AG10803 (cell line): ENCODE measurements at places on chromosomes 4 and X.
A peak's percentile ranks its signal among the peaks of the same experiment; 100 is the strongest.

- DNase-seq = no peak
These were observed 102.0 kb upstream of the ARHGAP24 start for GRCh38 chr4:85372966-85373365.

DNA sequence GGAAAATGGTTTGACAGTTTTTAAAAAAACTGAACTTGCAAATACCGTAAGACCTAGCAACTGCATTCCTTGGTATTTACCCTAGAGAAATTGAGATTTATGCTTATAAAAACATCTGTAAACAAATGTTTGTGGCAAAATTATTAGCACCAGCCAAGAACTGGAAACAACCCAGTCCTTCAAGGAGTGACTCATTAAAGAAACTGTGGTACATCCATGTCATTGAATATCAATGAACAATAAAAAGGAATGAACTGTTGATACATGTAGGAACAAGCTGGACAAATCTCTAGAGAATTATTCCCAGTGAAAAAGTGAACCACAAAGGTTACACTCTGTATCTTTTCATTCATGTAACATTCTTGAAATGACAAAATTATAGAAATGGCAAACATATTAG is 240.2 kb upstream of the ADAMTS3 start:
- DNase-seq = peak; percentile 23

DNA sequence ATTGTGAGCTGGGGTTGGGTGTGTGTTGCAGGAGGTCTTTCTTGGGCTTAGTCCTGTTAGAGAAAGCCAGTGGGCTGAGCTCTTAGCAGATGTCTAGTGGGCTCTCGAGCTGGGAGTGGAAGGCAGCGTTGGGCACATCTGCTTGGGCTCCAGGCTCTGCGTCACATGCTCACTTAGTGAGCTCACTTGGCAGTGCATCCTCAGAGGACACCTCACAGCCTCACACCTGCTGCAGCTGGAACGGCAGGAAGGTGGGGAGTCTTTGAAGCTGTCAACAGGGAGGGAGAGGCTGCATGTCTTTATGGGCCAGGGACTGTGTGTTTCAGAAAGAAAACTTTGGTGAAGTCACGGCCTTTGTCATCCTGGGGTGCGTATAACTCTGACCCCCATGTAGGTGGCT is 82.2 kb downstream of the PSAPL1 start:
- no peak for DNase-seq

DNA sequence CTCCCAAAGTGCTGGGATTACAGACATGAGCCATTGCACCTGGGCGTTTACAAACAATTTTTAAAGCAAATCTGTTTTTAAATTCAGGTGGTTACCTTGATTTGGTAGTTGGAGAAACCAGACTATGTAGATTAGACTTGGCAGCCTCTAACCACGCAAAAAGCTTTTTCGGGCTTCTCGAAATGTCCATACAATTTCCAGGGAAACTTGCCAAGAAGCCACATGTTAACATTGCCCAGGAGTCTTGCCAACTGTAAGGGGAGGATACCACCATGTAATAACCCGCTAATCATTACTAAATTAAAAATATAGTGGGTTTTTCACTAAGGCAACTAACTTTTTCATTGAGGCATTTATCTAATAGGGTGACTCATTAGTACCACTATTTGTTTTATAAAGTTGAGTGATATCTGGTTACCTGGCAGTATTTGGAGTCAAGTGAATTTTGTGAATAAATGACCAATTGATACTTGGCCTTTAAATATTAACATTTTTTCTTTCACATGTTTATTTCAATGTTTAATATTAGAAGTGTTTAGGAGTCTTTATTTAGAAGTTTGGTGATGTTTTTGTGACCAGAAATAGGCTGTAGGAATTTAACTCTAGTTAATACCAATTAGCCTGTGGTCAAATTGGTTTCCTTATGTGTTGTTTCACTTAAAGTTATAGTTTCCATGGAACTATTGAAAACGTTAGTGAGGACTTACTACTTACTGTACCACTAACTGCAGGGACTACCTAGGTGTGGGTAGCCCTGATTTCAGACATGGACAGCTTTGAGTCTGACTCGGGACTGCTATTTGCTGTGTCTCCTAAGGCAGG is 61.3 kb downstream of the CLDN34 start:
- DNase-seq = no peak

- no peak for DNase-seq
These were observed 276.7 kb upstream of the PPARGC1A start for GRCh38 chr4:24166501-24166900.

DNA sequence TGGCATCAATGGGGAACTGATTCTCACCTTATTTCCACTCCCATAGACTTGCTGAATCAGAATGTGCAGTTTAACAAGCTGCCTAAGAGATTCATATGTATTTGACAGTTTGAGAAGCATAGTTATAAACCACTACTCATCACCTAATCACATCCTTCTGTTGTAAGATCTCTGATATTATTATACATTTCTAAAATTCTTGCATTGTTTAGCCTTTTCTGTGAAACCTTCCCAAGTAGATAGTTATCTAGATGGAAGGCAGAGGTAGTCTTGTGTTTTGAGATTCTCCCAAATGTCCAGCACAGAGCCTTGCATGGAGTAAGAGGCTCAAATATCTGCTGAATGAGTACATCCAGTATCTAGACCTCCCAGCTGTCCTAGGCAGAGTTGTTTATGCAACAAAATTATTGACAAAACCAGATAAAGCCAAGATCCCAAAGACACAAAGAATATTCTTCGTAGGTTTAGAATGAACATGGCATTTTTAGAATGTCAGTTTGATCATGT is 227.3 kb downstream of the KDR start:
- peak; percentile 48 for DNase-seq

DNA sequence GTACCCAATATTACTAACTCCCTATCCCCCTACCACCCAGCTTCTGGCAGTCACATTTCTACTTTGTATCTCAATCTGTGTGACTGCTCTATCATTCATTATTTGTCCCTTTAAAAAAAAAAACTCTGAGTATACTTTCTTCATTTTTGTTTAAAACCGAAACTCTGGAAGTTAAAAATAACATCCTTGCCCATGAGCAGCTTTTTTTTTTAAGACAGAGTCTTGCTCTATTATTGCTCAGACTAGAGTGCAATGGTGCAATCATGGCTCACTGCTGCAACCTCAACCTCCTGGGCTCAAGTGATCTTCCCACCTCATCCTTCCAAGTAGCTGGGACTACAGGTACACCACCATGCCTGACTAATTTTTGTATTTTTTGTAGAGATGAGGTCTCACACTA is 15.8 kb downstream of the UBE2K start:
- DNase-seq = peak; percentile 73

DNA sequence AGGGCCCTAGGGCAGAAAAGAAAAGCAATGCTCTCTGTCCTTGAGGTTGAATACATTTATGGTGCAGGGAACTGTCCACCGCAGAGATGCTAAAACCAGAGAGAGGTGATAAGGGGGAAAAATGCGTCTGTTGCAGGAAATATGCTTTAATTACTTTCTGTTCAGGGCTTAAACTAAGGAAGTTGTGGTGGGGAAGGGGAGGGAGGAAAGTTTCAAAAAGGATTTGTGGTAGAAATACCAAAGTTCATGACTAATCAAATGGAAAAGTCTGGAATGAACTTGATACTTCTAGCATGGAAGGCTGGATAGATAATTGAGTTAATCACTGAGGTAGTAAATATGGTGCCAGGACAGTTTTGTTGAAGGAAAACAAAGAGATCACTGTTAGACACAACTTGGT is 99.0 kb downstream of the ASB9 start:
- DNase-seq = no peak

DNA sequence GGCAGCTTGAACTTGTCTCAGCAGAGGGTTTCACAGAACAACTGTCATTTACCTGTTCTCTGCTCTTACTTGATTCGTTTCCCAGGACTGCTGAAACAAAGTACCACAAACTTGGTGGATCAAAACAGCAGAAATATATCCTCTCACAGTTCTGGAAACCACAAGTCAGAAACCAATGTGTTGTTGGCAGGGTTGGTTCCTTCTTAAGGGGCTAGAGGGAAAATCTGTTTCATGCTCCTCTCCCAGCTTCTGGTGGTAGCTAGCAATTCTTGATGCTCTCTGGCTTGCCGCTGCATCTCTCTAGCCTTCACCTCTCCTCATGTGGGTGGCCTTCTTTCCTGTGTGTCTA is 4.7 kb downstream of the TLR8 start:
- DNase-seq = no peak

- DNase-seq = no peak
These were observed 31.2 kb downstream of the ATXN3L start for GRCh38 chrX:13288671-13289070.

- no peak for DNase-seq
These were observed 51.1 kb downstream of the DMD start for GRCh38 chrX:33160273-33160672.

DNA sequence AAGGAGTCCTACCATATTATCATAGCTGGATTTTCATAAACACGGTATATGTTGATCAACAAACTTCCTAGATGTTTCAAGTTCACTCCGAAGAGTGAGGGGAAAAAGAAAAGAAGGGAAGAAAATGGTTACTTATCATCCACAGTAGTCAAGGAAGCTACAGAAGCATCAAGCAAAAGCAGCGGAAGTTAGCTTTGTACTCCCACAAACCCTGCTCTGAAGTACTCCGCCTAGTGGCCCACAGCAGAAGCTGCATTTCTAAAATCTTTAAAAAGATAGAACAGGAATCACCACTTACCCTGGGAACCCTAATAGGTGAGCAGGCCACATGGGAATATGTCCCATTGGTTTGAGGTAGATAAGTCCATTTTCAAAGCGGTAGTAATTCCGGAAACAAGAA is 28.5 kb upstream of the FRG1 start:
- no peak for DNase-seq

DNA sequence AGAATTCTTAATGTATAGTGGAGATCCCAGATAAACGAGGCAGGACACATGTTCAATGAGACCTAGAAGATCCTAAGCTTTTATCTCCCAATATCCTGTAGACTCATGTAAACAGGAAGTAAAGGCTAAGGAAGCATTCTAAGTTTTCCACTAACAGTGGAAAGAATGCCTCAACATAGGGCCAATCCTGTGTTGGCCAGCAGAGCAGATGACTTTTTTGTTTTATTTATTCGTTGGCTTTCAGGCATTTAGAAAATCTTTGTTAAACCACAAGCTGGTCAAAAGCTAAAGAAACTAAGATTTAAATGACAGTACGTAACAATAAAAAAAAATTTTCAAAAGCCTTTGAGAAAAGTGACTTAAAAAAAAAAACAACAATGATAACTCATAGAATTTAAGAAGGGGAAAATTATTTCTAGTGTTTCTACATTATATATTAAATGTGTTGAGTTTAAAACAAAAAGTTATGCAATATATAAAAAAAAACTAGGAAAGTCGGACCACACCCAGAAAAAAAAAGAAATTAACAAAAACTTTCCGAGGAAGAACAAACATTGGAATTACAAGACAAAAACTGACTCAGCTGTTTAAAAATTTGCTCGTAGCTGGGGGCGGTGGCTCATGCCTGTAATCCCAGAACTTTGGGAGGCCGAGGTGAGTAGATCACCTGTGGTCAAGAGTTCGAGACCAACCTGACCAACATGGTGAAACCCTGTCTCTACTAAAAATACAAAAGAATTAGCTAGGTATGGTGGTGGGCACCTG is 759.3 kb downstream of the FSTL5 start:
- DNase-seq = no peak

GRCh38 chrX:131614241-131614640 is 70.4 kb downstream of the OR13H1 start:
- no peak for DNase-seq

DNA sequence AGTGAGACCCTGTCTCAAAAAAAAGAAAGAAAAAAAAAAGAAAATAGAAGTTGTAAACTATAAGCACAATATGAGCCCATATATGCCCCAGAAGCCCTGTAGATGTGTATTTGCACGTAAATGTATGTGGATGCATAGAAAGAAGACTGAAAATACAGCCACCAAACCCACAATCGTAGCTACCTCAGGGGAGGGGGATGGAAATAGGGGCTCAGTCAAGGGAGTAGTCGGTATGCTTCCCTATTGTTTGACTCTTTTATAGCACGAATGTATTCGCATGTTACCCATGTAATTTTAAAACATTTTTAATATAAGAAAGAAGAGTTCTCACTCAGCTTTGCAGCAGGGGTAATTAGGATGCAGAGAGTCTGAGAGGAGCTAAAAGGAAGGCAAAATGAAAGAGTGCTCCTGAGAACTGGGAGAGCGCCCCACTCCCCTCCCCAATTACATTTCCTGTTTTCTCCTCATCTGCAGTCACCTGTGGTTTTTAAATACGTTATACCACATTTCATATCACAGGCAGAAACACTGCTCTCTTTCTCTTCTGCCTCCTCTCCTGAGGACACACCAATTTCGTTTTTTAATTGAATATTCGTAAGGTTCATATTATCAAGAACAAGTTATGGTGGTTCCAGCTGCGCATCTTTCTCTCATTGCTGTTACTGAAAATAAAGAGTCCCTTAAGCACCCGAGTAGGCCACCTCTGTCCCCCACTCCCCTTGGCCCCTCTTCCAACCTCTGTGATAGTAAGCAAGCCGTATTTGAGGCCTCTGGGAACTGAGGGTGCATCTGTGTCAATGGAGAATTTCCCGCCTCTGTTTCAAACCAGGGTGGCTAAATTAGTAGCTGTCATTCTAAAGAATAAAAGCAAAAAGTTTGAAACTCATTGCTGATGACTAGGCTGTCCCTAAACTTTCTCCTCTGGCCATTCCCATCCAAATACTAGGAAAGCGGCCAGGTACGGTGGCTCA is 10.7 kb downstream of the SEPTIN6 start:
- no peak for DNase-seq

DNA sequence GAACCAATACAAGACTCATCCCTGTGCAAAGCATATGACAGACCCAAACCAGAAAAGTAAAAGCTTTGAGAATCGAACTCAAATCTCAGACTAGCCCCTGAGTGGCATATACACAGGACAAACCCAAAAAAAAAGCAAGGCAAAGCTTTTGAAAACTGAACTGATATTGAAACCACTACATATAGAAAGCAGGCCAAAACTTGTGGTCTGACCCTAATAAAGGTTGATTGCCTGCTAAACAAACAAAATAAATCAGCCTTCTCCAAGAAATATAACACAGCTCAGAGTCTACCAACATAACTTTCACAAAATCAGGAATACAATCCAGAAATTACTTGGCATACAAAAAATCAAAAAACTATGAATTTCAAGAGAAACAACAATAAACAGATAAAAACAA is 40.3 kb downstream of the LRBA start:
- DNase-seq = no peak

DNA sequence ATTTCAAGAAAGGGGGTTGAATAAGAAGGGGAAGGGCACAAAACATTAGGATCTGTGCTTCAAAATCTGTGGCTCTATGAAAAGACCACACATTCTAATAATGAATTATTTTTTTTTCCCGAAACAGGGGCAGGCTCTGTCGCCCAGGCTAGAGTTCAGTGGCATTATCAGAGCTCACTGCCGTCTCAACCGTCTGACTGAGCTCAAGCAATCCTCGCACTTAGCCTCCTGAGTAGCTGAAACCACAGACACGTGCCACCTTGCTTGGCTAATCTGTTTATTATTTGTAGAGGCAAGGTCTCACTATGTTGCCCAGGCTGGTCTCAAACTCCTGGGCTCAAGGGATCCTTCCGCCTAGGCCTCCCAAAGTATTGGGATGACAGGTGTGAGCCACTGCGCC is 33.4 kb downstream of the ACSL1 start:
- DNase-seq = no peak

GRCh38 chr4:166981847-166982246 is 252.4 kb downstream of the SPOCK3 start:
- no peak for DNase-seq
